ENCODE measurements at places on chromosomes 2 and 18. TPM values are rescaled to one million over a fixed set of nuclear protein-coding genes. Genes with fewer than 3 reads are reported as not detected.

- no peak for DNase-seq
- no peaks in the 10 kb centered on the region for H3K4me1 ChIP-seq
- H3K36me3 ChIP-seq = no peaks in the 10 kb centered on the region
- no peaks in the 10 kb centered on the region for H3K27me3 ChIP-seq
- H3K4me3 ChIP-seq = no peak overlapping the region
These were observed 136.5 kb downstream of the NR4A2 start for GRCh38 chr2:156196031-156196430.

DNA sequence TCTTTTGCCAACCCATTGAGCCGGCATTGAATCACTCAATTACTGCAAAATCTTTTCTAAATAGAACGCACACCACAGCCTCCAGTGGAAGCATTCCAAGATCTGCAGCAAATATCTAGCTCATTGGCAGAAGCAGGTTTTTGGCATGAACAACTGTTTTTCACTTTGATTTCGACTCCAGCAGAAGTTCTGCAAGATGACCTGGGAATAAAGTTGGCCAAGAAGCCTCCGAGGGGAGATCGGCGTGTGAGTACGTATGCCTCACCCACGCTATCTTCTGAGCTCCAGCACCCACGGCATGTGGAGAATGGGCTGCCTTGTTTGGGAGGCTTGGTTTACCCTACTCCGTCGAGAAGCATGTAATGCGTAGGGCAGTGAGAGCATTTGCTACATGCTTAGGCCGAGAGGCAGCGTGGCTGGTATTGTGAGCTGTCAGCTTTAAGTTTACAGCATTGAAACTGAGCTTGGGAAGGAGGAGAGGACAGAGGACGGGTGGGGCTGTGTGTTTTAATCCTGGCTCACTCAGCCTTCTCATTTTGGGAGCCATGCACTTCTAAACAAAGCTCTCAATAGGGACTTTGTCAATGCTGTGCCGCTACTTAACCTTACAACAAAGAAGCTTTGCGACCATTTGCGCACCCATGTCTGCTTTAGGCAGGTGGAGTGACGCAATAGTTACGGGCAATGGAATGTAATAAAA lies 10.5 kb downstream of the PCARE start:
- H3K27me3 ChIP-seq = no peaks in the 10 kb centered on the region
- DNase-seq = no peak
- peak overlapping the region; percentile 47 for H3K4me3 ChIP-seq
- H3K27ac ChIP-seq = peak overlapping the region; percentile 51

GRCh38 chr18:37491526-37491925 lies 74.1 kb downstream of the CELF4 start:
- no peaks in the 10 kb centered on the region for H3K36me3 ChIP-seq
- H3K27me3 ChIP-seq = no peaks in the 10 kb centered on the region
- no peak overlapping the region for H3K4me3 ChIP-seq

DNA sequence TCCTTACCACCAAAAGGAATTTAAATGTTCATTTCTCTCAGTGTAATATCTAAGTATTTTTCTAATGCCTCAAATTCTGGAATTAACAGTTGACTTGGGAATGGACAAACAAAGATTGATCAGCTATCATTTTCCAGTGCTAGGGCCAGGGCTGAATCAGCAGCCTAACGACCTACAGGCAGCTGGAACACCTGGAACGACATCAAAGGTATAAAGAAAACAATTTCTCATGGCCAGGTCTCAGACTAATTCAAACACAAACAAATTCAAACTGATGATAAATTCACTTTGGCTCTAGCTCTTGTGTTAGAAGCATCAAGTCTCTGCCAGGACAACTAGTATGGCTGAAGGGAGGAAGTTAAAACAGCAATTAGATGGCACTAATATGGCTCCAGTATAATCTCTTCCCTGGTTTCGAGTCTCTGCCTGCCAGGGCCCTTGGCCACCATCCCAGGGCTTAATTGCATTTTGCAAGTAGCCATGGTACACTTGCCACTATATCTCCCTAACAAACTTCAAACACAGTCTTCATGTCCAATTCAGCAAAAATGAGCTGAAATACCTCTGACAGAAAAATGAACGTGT lies 70.2 kb upstream of the FSHR start:
- H3K4me1 ChIP-seq = peaks cover 22% of the 10 kb centered on the region
- H3K27ac ChIP-seq = no peak overlapping the region
- no peak overlapping the region for H3K4me3 ChIP-seq
- H3K36me3 ChIP-seq = no peaks in the 10 kb centered on the region
- no peaks in the 10 kb centered on the region for H3K27me3 ChIP-seq

GRCh38 chr18:7157760-7158159 lies 40.2 kb upstream of the LAMA1 start:
- no peak overlapping the region for H3K27ac ChIP-seq
- H3K4me3 ChIP-seq = no peak overlapping the region
- no peaks in the 10 kb centered on the region for H3K4me1 ChIP-seq
- no peaks in the 10 kb centered on the region for H3K27me3 ChIP-seq
- no peaks in the 10 kb centered on the region for H3K36me3 ChIP-seq

GRCh38 chr2:190277234-190278112 lies 42.2 kb downstream of the HIBCH start:
- no peaks in the 10 kb centered on the region for H3K36me3 ChIP-seq
- DNase-seq = no peak
- no peak overlapping the region for H3K4me3 ChIP-seq
- H3K27ac ChIP-seq = no peak overlapping the region

DNA sequence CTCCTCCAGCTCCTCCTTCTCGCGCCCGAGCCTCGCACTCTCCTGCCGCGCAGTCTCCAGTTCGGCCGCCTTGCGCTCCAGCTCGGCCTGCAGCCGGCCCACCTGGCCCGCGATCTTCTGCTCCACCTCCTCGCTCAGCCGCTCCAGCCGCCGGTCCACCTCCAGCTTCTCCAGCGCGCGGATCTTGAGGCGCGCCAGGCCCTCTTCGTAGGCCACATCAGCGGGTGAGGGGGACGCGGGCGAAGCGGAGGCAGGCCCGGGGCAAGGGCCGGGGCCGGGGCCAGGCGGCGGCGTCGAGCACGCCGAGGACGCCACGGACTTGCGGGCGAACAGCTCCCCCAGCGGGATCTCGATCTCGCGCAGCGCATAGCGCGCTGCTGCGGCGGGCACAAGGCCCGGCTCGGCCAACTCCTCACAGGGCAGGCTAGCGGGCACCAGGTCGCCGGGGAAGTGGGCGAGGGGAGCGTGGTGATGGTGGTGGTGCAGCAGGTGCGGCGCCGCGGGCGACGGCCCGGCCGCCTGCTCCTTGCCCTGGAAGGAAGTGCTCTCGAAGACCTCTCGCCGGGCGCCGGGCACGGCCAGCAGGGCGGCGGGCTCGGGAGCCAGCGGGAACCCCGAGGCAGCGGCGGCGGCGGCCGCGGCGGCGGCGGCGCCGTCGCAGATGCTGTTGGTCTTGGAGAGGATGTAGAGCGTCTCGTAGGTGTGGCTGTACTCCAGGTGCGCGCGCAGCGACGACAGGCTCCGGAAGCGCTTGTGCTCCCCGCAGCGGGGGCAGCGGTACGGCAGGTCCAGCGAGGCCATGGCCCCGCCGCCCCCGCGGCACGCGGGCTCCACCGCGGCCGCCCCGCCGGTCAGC lies 15.2 kb downstream of the FBXO41 start:
- H3K36me3 ChIP-seq = no peaks in the 10 kb centered on the region
- peak overlapping the region; percentile 27 for H3K4me3 ChIP-seq
- no peak overlapping the region for H3K27ac ChIP-seq
- peaks cover 13% of the 10 kb centered on the region for H3K4me1 ChIP-seq
- DNase-seq = no peak

DNA sequence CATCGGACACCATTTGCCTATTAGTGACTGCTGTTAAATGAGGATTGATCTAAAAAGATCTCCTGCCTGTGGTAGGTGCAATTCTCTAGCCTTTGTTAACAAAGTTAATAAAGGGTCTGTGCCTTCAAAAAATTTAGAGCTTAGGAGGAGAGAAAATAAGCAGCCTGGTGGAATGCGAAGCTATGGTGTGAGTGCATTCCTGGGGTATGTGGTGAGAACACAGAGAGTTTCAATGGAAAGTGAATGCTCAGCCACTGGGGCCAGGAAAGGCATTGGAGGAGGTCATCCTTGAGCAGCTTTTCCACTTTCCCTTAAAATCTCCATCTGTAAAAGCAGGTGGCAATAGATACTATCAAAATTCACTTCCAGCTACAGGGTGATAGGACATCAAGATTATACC lies 331.2 kb upstream of the LRATD1 start:
- H3K27me3 ChIP-seq = no peaks in the 10 kb centered on the region
- no peaks in the 10 kb centered on the region for H3K4me1 ChIP-seq
- DNase-seq = no peak
- H3K27ac ChIP-seq = no peak overlapping the region
- H3K4me3 ChIP-seq = no peak overlapping the region

The EMX1 gene
- total RNA-seq = not detected

The GPR148 gene
- not detected for total RNA-seq

The ZNF396 gene
- total RNA-seq = 1.4 TPM

The HYCC2 gene
- 15.4 TPM for total RNA-seq

GRCh38 chr18:50002781-50003180 lies 189.4 kb upstream of the ACAA2 start:
- no peaks in the 10 kb centered on the region for H3K36me3 ChIP-seq
- no peaks in the 10 kb centered on the region for H3K4me1 ChIP-seq
- no peak overlapping the region for H3K4me3 ChIP-seq
- H3K27ac ChIP-seq = no peak overlapping the region

The NRBP1 gene
- 88.4 TPM for total RNA-seq

The SCTR gene
- total RNA-seq = not detected

All from esophagus muscularis mucosa (tissue), 4 donors.